ENCODE measurements at places on chromosomes 11 and 22.

DNA sequence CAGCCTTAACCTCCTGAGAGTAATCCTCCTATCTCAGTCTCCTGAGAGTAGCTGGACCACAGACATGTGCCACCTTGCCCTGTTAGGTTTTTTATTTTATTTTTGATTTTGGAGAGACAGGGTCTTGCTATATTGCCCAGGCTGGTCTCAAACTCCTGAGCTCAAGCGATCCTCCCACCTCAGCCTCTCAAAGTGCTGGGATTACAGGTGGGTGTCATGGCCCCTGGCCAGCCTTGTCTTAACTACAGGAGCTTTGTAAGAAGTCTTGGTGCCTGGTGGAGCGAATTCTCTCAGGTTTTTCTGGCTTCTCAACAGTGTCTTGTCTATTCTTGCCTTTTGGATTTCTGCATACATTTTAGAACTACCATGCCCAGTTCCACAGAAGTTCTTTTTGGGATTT is 546.4 kb downstream of the TBC1D22A start:
- DNase-seq, result no peak

DNA sequence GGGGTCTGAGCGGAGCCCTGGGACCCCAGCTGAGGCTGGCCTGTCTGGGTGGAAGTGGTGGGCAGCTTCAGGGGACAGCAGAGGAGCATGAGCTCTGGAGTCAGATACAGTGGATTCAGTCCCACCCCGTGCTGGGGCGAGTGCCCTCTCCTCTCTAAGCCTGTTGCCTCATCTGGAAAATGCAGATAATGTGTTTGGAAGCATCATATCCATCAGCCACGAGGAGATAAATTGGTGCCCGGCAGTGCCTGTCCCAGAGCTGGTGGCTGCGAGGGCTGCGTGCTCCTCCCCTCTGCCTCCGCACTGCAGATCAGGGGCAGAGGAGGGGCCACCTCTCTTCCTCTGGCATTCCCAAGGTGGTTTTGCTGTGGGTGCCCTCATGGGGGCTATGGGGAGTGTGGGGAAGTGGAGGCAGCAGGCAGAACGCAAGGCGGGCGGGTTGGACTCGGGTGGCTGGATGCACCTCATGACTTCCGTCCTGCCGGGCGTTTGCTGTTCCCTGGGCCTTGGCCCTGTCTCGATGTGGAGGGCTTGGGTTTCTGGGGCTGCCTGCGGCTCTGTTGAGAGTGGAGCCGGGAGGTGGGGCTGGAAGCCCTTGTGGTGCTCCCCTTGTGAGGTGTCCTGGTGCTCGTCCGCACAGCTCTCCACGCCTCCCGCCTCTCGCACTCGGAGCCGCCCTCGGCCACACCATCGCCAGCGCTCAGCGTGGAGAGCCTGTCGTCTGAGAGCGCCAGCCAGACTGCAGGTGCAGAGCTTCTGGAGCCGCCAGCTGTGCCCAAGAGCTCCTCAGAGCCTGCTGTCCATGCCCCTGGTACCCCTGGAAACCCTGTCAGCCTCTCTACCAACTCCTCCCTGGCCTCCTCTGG is 20.9 kb downstream of the MICALL1 start:
- DNase-seq, result no peak

DNA sequence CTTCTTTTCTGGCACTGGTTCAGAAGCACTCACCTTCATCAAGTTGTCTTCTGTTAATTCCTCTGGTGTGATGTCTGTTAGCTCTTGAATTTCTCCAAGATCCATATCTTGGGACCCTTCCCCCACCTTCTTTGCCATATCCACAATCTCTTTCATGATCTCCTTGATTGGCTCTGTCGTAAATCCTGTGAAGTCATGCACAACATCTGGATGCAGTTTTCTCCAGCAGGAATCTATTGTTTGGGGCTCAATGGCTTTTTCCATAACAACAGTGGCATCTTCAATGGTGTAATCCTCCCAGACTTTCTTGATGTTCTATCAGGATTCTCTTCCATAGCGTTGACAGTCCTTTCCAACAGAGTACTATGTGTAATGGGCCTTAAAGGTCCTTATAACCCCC is 96.9 kb downstream of the CSTPP1 start:
- DNase-seq, result no peak

- DNase-seq, result no peak
Measured at GRCh38 chr22:31215018-31215535, 3.0 kb downstream of the LIMK2 start.

- DNase-seq, result no peak
Measured at GRCh38 chr22:39181778-39182177, 29.3 kb upstream of the CBX7 start.

- DNase-seq, result no peak
Measured at GRCh38 chr11:62046568-62047100, 77.2 kb upstream of the INCENP start.

DNA sequence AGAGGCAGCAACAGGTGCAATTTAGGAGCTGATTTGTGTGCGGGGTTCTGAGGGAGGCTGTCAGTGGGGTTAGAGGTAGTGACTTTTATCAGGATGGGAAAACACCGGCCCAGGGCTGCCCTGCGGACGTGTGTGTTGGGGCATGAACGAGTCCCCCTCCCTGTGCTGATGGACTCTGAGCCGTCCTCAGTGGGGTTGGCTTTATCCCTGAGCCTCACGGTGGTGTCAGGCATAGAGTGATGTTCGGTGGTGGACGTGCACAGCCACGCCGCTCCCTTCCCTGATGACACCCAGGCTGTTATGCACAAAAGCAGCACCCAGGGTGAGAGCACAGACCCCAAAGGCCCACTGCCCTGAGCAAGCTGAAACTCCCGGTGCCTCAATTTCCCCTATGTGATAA is 809.1 kb downstream of the BRD1 start:
- no peak for DNase-seq

DNA sequence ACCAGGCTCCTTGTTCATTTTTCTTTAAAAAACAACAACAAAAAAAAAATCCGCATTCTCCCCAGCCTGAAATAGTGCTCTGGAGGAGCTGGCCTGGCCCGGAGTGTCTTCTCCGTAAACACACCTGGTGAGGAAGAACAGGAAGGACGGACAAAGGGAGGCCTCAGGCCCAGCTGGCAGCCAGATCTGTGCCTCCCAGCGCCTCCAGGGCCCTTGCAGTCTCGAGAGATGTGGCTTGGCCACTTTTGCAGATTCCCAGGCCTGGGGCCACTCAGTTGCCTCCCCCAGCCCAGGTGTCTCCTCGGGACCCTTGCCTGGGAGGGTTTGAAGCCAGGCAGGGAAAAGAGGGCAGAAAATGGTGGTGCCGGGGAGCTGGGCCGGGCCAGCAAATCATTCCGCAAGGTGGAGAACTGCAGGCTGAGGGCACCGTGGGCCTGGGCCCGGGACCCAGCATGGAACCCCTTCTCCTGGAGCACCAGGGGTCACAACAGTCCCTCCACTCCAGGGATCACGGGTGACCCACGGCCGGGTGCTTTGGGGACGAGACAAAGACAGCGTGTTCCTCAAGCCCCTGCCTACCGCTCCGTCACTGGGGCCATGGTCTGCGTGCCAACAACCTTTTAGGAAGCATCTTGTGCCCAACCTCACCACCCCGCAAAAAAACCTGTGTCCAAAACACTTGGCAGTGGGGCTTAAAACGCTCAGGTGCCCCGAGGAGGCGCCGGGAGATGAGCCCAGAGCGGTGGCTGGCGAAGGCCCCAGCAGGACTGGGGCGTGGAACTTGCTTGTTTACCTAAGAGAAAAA is 67.1 kb upstream of the WNT7B start:
- no peak for DNase-seq

Data from GDM1 (cell line).